ENCODE measurements at places on chromosomes 1 and 21. TPM values are rescaled to one million over a fixed set of nuclear protein-coding genes. Genes with fewer than 3 reads are reported as not detected.

DNA sequence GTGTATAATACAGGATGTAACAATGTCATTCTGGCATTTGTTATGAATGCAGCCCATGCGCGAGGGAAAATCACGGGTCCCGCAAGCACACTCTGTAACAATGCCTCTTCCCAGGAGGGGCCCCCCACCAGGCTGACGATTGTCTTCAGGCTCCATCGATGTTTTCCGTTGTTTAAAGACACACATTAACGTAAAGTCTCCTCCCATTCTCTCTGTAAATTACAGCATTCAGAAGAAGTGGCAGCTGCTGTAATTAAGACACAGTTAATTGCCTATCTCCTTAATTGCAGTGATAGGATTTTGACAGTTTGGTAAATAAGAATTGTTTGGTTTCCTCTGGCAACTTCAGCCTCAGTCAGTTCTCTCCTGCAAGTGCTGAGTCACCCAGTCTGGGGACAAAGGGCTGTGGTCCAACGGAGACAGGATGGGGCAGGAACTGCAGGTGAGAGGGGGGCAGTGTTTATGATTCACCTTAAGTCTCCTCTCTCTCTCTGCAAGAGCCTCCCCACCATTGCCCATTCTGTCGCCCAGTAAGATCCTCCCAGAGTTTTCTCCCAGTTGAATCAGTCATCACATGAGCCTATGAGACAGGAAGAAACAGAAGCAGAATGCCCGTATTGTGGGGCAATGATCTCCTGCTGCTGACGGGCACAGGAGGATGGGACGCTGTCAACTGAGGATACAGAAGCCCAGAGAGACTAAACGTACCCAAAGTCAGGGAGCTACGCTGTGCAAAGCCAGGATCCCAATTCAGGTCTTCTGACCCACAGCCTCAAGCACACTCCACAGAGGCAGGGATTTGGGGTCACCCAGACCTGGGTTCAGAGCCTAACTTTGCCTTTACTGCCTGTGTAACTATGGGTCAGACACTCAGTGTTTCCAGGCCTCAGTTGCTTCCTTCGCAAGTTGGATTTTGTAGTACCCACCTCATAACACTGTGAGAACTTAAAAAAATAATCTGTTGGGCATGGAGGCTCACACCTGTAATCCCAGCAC lies 110.0 kb downstream of the ADSS2 start:
- H3K4me1 ChIP-seq, result peaks cover 16% of the 10 kb centered on the region
- no peaks in the 10 kb centered on the region for H3K27me3 ChIP-seq
- peak overlapping the region; percentile 56 for H3K27ac ChIP-seq
- H3K36me3 ChIP-seq, result no peaks in the 10 kb centered on the region

DNA sequence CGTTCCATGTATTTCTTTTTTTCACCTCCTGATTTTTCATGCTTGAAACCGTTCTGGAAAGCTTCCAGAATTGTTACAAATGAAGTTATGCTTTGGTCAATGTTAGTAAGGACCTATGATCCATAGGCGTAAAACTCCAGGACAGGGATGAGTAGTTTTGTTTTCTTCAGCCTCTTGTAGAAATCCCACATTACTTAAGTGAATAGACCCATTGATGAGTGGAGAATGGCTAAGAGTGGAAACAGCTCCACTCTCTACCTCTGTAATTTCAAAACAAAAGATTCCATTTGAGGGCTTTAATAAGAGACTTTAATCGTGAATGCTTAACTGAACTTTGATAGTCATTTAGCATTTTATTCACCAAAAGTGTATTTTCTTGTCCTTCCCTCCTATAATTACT lies 3.0 kb upstream of the TGFB2 start:
- H3K36me3 ChIP-seq, result no peaks in the 10 kb centered on the region
- no peaks in the 10 kb centered on the region for H3K27me3 ChIP-seq
- H3K4me3 ChIP-seq, result no peak overlapping the region
- H3K4me1 ChIP-seq, result peaks cover 3% of the 10 kb centered on the region

- no peak for DNase-seq
- H3K36me3 ChIP-seq, result no peaks in the 10 kb centered on the region
- H3K4me1 ChIP-seq, result peaks cover 3% of the 10 kb centered on the region
- no peak overlapping the region for H3K4me3 ChIP-seq
Observed at GRCh38 chr1:6365047-6365446, 28.5 kb downstream of the ACOT7 start.

DNA sequence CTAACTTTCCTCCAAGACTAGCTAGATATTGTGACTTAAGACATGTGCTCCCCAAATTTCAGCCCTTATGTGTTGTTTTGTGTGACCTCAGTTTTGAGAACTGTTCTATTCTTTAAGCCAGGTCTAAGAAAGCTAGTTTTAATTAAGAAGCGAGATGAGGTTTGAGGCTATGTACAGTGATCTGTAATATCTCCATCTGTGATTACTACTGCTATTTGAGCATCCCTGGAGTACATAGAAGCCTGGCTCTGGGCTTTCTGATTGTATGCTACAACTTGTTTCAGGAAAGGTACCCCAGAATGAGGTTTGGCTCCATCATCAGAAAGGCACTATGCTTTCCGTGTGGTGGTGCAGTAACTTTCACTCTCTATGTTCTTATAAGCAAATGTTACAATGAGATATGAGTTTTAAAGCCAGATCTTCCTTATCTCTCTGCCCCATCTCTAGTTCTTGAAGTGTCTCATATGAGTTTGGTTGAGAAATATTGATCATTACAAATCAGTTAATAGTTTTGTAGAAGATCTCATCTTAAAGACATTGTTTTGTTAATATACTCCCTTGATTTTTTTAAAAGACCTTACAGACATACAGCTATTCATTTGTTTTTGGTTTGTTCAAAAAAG lies 605 bp downstream of the RGS4 start:
- no peaks in the 10 kb centered on the region for H3K36me3 ChIP-seq
- no peak for DNase-seq
- no peaks in the 10 kb centered on the region for H3K27me3 ChIP-seq

DNA sequence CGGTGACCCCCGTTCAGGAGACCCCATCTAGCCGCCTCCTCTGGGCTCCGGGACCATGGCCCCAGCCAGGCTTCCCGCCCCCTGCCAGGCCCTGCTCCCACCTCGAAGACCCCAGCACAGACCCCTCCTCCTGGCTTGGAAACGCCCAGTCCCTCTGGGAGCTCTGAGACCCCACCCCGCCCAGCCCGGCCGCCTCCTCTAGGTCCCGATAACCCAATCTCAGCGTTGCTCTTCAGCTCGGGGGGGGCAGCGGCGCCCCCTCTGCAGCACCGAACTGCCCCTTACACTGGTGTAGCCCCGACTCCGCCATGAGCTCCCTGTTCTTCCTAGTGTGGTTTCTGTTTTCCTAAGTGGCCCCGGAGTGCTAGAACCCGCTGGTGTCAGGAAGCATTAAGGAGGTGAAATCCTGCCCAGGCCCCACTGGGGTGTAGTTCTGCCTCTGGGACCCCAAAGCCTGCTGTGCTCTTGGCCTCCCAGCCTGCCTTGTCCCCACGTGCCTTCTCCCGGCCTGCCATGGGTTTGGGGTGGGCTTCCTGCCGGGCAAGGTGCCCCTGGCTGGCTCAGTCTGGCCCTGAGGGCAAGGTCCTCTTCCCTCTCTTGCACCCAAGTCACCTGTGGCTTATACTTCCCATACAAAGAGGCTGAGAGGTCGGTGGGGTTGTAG lies 10.7 kb upstream of the MMEL1 start:
- H3K4me1 ChIP-seq, result peaks cover 8% of the 10 kb centered on the region
- H3K27me3 ChIP-seq, result no peaks in the 10 kb centered on the region
- no peak for DNase-seq
- no peak overlapping the region for H3K27ac ChIP-seq
- H3K4me3 ChIP-seq, result no peak overlapping the region

DNA sequence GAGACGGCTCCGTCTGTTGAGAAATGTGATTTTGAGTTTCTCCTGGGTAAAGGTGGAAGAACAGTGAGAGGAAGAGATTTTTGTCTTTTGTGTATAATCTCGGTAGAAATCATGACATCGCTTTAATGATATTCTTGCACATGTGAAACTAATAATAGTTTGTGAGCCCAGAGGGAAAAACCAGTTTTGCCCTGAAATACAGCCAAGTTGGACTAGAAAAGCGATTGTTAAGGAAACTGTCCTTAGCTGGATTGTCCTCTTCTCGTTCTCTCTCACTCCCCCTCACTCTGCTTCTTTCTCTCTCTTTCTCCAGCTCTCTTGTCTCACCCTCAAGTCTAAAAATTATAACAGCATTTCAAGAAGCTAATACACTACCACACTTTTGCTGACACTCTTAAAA lies 17.1 kb downstream of the KCNJ6 start:
- H3K27ac ChIP-seq, result no peak overlapping the region
- no peaks in the 10 kb centered on the region for H3K36me3 ChIP-seq
- no peaks in the 10 kb centered on the region for H3K4me1 ChIP-seq
- DNase-seq, result no peak
- no peak overlapping the region for H3K4me3 ChIP-seq

DNA sequence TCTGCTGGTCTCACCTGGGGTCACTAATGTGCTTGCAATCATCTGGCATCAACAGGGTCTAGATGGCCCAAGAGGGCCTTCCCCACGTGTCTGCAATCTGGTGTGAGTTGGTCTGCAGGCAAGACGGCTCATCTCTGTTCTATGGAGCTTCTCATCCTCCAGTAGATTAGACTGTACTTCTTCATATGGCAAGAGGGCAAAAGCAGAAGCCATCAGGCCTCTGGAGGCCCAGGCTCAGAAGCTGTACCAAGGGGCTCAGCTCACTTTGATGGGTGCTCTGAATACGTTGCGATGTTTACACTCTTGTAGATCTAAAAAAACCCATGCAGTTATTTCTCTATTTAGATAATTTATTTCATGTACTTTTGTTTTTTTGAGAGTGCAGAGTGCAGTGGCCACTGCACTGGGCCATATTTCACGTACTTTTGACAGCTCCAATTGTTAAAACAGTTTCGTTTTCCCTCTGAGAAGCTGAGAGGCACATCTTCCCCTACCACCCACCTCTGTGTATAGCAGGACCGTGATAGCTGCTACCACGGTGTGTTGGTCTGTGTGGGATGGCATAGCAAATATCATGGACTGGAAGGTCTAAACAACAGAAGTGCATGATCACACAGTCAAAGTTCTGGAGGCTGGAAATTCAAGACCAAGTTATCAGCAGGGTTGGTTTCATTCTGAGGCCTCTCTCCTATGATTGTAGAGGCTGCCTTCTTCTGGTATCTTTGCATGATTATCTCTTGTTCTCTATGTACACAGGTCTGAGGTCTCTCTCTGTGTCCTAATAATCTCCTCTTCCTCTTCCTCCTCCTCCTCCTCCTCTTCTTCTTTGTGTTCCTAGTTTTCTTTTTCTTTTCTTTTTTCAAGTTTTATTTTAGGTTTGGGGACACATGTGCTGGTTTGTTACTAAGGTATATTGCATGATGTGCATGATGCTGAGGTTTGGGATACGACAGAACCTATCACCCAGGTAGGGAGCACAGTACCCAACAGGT lies 17.0 kb downstream of the CITED4 start:
- DNase-seq, result no peak
- no peaks in the 10 kb centered on the region for H3K36me3 ChIP-seq
- H3K4me1 ChIP-seq, result peaks cover 13% of the 10 kb centered on the region
- no peak overlapping the region for H3K27ac ChIP-seq
- peaks cover 28% of the 10 kb centered on the region for H3K27me3 ChIP-seq

DNA sequence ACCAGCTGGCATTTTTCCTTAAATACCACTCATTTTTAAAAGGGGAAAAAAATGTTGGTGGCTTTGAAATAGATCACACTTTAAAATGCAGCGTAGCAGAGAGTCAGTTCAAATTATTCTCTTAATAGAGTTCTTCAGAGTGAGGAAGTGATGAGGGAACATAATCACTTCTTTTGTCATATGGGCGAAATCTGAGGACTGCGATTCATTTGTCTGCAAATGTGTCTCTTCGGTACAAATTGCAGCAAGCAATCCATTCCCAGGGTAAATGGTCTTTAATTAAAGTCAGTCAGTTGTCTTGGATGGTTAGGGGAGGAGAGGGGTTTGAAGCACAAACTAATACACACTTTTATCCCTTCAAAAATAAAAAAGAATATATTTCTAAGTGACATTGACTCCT lies 86.0 kb upstream of the SELENON start:
- no peak overlapping the region for H3K27ac ChIP-seq
- peaks cover 2% of the 10 kb centered on the region for H3K27me3 ChIP-seq
- no peak overlapping the region for H3K4me3 ChIP-seq
- no peak for DNase-seq

GRCh38 chr1:17874231-17874630 lies 119.1 kb downstream of the ACTL8 start:
- no peak for DNase-seq
- H3K27ac ChIP-seq, result no peak overlapping the region
- H3K36me3 ChIP-seq, result no peaks in the 10 kb centered on the region
- no peaks in the 10 kb centered on the region for H3K4me1 ChIP-seq
- H3K4me3 ChIP-seq, result no peak overlapping the region

DNA sequence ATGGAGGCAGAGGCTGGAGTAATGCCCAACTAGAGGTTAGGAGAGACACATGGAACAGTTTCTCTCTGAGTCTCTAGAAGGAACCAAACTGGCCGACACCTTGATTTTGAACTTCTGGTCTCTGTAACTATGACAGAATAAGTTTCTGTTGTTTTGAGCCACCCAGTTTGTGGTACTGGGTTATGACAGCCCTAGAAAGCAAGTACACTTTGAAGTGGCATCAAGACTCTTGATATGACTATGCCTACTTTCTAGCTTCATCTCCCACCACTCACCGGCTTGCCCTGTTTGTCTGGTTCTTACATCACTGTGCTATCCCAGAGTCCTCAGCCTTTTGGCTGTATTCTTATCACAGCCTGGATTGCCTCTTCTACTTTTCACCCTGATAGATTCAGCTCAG lies 230.3 kb upstream of the USP24 start:
- H3K27me3 ChIP-seq, result no peaks in the 10 kb centered on the region
- no peak for DNase-seq
- H3K36me3 ChIP-seq, result no peaks in the 10 kb centered on the region

DNA sequence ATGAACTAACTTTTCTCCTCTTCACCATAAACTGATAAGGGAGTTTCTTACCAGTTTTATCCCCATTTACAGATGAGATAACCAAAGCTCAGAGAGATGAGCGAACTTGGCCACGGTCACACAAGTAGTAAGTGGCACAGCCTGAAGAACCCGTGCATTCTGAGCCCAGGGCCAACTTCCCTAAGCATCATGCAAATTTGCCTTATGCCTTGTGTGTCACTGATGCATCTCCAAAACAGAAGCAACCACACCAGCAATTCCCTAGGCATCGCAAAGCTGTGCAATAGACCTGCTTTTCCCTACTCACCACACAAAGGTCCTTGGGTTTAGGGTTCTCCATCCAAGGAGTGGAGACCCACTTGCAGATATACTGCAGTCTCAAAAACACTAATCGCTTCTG lies 304.5 kb upstream of the KAZN start:
- H3K27ac ChIP-seq, result no peak overlapping the region
- H3K4me3 ChIP-seq, result no peak overlapping the region
- H3K4me1 ChIP-seq, result no peaks in the 10 kb centered on the region
- H3K27me3 ChIP-seq, result no peaks in the 10 kb centered on the region

RASSF5 gene
- 0.60 TPM for total RNA-seq

NHLH1 gene
- total RNA-seq, result 0.46 TPM

SLC45A3 gene
- total RNA-seq, result 16.9 TPM

RIPPLY3 gene
- total RNA-seq, result not detected

BSND gene
- total RNA-seq, result not detected

DAB1 gene
- not detected for total RNA-seq

PRAMEF5 gene
- total RNA-seq, result not detected

LACTBL1 gene
- not detected for total RNA-seq

UBL4B gene
- not detected for total RNA-seq

BCL2L15 gene
- 1.3 TPM for total RNA-seq

PDPN gene
- total RNA-seq, result not detected

DYNLT5 gene
- 12.5 TPM for total RNA-seq

DNALI1 gene
- 8.1 TPM for total RNA-seq
